ENCODE measurements at places on chromosomes 3 and 15.
A peak's percentile ranks its signal among the peaks of the same experiment; 100 is the strongest.

DNA sequence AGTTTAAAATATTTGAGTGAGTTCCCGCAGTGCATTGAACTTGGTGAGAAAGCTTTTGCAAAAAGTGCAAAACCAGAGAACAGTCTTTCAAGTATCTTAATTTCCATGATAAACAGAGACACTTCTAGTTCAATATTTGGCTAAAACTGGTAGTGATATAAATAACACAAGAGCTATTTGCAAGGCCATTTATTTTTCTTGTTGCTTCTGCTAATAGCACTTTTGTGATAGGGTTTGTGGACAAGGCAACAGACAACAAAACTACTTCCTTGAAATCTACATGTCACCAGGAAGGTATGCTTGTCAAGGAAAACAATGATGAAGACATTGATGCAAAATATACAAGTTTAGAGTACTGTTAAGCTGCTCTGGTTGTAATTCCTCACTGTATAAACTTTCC, 1225.1 kb downstream of the OTOL1 start:
- no peak for DNase-seq

- no peak for DNase-seq
Measured at GRCh38 chr3:116809208-116809607, 99.6 kb downstream of the TUSC7 start.

DNA sequence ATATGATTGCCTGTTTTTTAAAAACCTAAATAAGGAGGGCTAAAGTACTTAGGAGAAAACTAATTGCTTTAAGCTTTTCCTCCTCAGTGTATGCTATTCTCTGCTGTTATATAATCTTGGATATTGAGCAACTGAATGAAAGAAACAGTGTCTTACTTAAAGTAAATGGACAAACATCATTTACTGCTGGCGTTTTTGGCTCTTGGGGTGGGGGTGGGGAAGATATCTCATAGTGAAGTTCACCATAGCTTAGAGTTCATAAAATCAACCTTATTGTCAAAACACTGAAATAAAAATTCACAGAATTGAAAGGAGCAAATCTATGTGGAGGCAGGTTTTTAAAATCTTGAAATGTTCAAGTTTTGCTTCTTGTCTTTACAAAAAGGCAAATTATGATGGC, 256.4 kb upstream of the SOX2 start:
- DNase-seq: no peak

GRCh38 chr15:93028111-93028631, 60.8 kb downstream of the RGMA start:
- no peak for DNase-seq

- DNase-seq: no peak
Measured at GRCh38 chr15:38636597-38636996, 72.0 kb upstream of the RASGRP1 start.

DNA sequence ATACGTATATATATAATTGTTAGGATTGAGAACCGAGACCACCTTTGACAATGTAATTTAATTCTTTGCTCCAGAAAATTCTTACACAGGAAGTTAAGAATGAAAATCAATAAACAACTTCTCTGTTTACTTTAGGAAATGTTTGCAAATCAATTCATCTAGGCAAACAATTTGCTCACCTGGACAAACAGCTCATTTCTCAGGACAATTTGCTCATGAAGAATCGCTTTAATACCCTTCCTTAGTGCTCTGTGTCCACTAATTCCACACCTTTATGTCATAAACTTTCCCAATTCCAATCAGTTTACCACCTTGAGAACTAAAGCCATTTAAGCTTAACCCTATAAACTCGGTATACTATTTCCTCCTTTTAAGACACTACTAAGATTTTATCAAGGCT, 292.2 kb downstream of the BCHE start:
- DNase-seq: no peak

DNA sequence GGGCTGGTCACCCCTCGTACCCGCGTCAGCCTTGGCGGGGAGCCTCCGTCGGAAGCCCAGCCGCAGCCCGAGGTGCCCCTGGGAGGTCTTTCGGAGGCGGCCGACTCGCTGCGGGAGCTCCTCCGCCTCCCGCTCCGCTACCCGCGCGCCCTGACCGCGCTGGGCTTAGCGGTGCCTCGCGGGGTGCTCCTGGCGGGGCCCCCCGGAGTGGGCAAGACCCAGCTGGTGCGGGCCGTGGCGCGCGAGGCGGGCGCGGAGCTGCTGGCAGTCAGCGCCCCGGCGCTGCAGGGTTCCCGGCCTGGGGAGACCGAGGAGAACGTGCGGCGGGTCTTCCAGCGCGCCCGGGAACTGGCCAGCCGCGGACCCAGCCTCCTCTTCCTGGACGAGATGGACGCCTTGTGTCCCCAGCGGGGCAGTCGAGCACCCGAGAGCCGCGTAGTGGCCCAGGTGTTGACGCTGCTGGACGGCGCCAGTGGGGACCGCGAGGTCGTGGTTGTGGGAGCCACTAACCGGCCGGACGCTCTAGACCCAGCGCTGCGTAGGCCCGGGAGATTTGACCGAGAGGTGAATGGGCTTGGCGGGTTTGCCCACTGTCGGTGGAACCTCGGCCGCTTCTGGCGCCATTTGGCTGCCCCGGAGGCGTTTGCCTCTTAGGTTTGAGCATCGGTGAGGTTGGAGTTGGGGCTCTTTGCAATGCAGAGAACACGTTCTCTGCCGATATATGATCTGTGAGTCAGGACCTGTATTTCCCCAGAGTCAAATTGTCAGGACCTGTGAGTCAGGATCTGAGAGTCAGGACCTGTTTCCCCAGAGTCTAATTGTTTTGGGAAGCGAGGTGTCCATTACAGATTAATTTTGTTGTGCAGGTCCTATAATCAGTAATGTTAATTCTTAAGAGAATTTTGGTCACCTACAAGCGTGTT, 24.9 kb upstream of the GATM start:
- DNase-seq: no peak

- DNase-seq: peak; percentile 29
Measured at GRCh38 chr3:66971891-66972551, 26.1 kb upstream of the KBTBD8 start.
